Adipocyte (in vitro differentiated cells): ENCODE measurements at places on chromosomes 2 and 18.

GRCh38 chr2:147888680-147889079 is 43.9 kb downstream of the ACVR2A start:
- DNase-seq, result no peak

DNA sequence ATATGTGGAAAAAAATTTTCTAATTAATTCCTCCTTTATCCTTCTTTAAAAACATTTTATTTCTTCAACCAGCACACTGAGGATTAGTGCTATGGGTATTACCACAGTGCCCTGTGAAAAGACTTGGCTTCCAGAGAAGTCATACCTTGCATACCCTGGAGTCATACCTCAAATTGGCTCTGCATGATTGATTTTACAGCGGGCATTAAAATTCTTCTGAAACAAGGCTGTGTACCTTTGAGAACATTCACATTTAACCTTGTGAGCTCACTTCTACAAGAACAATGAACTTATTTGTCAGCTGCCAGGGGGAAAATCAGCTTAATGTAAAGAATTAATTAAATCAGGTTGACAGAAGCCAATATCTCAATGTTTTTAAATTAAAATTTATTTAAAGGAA is 44.6 kb downstream of the SLC35F5 start:
- no peak for DNase-seq

- no peak for DNase-seq
Measured at GRCh38 chr18:666177-666576, 8.7 kb downstream of the TYMS start.

DNA sequence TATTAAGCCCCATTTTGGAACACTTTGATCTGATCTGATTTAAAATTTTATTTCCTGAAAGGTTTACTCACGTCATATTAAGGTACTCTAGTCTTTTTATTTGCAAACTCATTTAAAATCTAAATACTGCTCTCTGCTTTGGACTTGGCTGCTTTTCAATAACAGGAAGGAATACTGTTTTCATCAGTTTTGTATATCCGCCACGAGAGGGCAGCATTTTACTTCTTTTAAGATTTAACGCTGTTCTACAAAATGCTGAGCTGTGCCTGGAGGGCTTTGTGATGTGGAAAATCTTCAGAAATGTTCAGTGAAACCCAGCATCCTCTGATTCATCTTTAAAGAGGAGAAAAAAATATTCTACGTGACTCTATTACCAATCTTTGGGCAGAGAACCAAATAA is 37.5 kb upstream of the SLC38A11 start:
- peak; percentile 97 for DNase-seq

GRCh38 chr2:173355866-173356508 is 1.3 kb downstream of the CDCA7 start:
- DNase-seq, result no peak

DNA sequence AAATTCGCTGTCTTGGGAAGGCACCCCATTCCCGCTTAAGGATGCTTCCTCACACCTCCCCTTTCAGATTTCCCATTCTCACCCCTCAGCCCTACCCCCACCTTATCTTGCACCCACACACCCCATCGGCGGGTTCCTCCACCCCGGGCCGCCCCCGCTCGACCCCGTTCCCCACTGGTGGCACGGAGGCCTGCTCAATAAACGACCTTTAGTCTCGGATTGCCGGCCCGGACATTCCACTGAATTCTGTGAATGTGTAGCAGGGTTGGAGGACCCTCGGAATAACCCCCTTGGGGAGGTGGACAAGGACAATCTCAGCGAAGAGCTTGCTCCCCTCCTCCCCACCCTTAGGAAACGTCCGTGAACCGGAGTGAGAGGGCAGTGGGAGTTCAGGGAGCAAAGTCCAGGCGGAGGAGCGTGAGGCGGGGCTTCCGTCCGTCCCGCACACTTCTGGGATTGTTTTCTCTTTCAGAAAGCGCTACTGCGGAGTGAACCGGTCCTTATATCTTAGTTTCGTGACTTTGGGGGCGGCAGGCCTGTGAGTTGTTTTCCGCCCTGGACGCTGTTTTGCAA is 2.8 kb upstream of the LBX2 start:
- no peak for DNase-seq

GRCh38 chr2:235957251-235957650 is 210.9 kb downstream of the GBX2 start:
- DNase-seq, result no peak

DNA sequence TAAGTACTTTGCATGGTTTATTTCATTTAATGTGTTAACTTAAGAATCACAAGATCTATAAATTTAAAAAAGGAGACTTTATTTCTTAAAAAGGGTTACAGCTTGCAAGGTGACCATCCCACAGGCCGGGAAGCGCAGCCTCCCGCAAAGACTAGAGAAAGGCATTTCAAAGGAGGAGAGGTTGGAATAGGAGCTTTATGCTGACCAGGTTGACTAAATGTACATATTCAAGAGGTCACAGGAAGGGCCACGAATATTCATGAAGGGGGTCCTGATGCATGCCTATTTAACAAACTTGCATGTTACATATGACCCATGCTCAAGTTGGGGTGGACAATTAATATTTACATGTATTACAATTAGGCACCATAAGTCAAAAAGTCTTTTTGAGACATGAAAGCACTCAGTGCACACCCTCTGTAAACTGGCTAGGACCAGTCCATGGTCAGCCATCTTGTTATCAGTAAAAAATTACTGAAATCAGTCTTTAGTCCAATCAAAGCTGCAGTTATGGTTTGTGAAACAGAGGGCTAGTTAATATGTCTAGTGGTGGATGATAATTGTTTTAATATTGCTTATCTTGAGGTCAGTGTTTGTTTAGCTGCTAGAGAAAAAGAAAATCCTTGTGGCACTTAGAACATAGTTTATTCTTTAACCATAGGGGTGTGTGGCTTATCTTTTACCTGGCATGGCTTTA is 169.3 kb downstream of the KCNE4 start:
- no peak for DNase-seq
